ENCODE measurements at places on chromosomes 13 and 19.

- no peak for DNase-seq
These were observed 25.0 kb upstream of the ZNRF4 start for GRCh38 chr19:5430237-5430636.

GRCh38 chr19:12485571-12485970 is 955 bp upstream of the ZNF709 start:
- DNase-seq = no peak

DNA sequence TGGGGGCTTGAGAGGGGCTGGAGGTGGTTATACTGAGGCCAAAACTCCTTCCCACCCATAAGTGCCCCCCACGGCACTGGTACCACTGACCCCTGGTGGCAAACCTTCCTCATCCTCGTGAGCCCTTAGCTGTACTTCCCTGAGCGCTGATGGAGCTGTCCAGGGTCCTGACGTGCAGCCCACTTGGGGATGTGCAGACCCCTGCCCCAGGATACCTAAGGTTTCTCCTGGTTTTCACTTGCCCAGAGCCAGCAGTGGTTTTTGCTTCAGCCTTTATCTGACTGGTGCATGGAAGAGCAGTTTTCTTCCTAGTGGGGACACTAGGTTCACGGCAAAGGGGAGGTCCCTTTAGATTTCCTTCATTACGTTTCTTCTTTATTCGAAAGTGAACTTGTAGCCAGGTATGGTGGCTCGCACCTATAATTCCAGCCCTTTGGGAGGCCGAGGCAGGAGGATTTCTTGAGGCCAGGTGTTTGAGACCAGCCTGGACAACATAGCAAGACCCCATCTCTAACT is 28.7 kb upstream of the KCTD15 start:
- DNase-seq = peak; percentile 18

GRCh38 chr13:75473468-75473867 is 8.5 kb downstream of the TBC1D4 start:
- DNase-seq = peak; percentile 19

- DNase-seq = no peak
These were observed 911.7 kb upstream of the SLITRK6 start for GRCh38 chr13:86710896-86711295.

- no peak for DNase-seq
These were observed 122.3 kb downstream of the RBM26 start for GRCh38 chr13:79283742-79284141.

- DNase-seq = no peak
These were observed 11.3 kb upstream of the RNASEH2B start for GRCh38 chr13:50898338-50898737.

DNA sequence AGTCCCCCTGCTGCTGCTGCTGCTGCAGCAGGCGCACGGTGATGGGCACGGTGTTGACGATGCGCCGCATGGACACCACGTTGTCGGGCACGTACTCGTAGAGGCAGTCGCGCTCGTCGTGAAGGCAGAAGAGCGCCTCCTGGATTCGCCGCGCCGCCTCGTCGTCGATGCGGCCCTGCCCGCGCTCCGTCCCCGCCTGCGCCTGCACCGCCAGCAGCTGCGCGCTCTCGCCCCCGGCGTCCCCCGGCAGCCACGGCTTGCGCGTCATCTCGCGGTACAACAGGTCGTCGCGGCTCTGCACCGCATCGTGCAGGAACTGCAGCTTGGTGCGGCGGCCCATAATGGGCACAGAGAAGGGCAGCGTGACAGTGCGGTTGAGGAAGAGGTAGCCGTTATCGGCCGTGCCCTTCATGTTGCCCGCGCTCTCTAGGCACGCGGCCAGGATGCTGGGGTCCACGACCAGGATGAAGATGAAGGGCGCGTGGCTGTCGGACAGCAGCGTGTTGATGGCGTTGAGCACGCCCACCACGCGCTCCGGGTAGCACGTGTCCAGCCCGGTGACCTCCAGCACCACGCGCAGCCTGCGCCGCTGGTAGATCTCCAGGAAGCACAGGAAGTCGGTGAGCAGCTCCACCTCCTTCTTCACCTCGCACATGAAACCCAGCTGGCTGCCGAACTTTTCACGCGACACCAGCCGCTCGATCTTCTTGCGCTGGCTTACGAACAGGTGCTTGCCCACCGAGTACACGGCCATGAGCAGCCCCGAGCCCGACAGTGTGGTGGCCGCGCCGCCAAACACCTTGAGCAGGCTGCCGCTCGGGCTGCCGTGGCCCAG is 8.1 kb downstream of the NKPD1 start:
- DNase-seq = peak; percentile 35

DNA sequence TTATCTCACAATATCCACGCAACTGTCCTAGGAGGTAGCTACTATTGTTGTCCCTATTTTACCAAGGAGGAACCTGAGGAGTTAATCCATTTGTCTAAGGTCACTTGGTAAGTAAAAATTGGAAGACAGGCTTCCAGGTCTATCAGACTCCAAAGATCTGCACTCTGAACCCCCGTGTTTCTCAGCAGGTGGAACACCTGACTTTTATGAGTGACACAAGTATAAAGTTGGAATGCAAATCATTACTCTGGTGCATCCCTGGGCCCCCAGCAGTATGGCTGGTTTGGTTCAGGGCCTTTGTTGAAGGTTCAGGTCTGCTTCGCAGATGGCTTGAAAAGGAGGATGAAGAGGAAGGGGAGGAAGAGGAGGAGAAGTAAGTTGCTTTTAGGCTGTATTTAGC is 46.0 kb downstream of the RGCC start:
- DNase-seq = no peak

- DNase-seq = peak; percentile 54
These were observed 59.9 kb downstream of the ABCC4 start for GRCh38 chr13:95241321-95241720.

DNA sequence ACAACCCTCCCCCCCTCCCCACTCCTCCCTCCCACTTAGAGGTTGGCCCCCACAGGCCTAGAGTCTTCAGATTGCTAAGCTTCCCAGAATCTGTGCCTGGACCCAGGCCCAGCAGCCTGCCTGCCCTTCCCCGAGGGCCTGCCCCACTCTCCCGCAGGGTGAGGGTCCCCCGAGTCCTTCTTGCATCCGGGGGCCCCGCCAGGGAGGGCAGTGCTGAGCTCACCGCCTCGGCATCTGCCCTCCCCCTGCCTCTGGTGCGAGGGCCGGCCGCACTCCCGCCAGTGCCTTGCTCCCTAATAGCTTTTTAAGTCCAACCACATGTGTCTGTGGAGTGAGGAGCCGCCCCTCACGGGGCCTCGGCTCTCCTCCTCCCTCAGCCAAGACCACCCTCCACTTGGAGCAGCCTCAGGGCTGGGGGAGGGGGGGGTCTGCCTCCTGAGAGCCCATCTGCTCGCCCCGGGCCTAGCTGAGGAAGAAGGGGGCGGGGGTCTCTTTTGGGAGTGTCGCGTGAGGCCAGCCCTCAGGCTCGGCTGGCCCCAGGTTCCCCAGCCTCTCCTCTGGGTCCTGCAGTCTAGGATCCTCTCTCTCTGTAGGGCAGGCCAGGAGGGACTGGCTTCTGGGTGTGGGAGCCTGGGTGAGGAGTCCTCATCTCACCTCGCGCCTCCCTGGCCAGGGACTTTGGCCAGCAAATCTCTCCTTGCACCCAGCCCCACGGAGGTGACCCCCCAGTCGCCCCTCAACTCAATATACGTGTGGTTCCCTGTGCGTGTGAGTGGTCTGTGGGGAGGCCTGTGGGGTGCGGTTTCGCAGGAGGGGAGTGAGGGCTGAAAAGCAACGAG is 47.2 kb downstream of the LYL1 start:
- DNase-seq = no peak

DNA sequence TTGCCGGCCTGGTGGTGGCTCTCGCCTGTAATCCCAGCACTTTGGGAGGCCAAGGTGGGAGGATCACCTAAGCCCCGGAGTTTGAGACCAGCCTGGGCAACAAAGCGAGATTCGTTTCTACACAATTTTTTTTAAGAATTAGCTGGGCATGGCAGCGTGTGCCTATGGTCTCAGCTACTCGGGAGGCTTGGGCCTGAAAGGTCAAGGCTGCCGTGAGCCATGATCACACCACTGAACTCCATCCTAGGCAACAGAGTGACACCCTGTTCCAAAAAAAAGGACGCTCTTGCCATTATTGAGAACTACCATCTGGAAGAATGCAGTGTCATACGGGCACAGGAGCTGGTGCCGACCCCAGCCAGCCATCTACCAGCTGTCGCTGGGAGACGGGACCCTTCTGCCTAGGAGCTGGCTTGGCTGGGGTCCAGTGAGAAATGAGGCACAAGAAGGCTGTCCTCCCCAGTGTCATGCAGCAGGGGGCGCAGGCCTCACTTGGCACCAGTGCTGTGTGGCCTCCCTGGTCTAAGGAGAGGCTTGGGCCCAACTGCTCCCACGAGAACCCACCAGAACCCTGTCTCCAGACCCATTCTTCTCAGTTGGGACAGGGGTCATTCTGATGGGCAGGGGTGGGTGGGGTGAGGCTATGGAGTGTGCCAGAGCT is 12.2 kb upstream of the RELB start:
- DNase-seq = peak; percentile 76

- DNase-seq = no peak
These were observed 40.3 kb upstream of the SGCG start for GRCh38 chr13:23140492-23140891.

DNA sequence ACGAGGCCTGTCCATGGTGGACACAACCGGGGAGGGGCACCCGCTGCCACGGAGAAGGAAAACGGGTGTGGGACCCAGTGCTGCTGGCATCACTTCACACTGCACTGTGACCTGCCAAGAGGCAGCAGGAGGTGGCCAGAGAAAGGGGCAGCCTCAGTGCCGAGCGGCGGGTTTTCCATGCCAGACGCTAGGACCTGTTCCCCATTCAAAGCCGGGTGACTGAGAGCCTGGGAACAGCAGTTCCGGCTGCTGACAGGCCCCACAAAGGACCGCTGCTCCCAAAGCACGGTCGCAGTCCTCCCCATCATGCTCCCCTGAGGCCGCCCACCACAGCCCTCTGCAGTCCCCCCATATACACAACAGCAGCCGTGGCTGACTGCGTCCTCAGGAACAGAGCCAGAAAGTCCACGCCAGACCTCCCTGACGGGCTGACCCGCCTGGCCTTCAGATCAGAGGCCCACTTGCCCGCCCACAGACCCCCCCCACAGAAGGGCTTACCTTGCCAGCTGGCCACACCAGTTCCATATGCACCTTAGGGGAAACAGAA is 5.4 kb downstream of the AKAP8 start:
- DNase-seq = no peak
